ENCODE measurements at places on chromosomes 5 and 9.
A peak's percentile ranks its signal among the peaks of the same experiment; 100 is the strongest.

- no peak for DNase-seq
Measured at GRCh38 chr5:138789771-138790242, 36.6 kb downstream of the CTNNA1 start.

- DNase-seq, result no peak
Measured at GRCh38 chr5:43371821-43372220, 40.4 kb downstream of the CCL28 start.

DNA sequence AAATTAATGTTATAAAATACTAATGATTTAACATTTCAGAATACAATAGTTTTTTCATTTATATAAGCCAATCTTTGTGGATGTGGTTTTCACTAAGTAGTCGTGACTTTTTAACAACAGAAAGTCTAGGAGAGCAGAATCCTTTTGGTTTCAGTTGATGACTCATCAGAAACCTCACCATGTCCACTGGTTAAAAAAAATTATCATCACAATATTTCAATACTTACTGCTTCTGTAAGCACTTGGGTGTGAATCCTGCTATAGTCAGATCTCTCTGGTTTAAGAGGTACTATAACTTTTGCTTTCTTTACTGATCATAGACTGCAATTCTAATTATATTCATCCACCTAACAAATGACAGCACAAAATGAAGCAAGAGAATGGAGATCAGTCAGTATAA, 77.2 kb downstream of the MRPS30 start:
- no peak for DNase-seq

DNA sequence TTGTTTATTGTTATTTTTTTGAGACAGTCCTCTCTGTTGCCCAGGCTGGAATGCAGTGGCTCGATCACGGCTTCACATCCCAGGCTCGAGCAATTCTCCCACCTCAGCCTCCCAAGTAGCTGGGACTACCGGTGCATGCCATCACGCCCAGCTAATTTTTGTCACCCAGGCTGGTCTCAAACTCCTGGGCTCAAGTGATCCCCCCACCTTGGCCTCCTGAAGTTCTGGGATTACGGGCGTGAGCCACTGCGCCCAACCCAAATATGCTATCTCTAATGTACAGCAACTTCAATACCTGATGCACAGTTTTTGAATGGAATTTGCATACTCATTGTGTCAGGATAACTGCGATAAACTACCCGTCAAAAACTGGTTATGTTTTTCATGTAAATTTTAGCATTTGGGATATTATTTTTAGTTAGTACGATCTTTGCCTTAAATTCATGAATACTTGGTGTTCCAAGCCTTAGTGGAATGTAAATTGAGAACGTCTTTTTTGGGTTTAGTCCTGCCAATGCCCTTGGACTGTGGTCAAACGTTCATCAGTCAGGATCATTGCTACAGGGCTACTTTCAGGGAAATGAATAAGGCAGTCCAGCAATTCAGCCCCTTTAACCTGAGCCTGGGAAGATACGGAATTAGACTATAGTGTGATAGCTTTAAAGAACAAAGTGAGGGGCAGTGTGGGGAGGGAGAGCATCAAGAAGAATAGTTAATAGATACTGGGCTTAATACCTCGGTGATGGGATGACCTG, 4.4 kb downstream of the UGCG start:
- no peak for DNase-seq

GRCh38 chr9:116899337-116900006, 212.4 kb downstream of the TRIM32 start:
- no peak for DNase-seq

DNA sequence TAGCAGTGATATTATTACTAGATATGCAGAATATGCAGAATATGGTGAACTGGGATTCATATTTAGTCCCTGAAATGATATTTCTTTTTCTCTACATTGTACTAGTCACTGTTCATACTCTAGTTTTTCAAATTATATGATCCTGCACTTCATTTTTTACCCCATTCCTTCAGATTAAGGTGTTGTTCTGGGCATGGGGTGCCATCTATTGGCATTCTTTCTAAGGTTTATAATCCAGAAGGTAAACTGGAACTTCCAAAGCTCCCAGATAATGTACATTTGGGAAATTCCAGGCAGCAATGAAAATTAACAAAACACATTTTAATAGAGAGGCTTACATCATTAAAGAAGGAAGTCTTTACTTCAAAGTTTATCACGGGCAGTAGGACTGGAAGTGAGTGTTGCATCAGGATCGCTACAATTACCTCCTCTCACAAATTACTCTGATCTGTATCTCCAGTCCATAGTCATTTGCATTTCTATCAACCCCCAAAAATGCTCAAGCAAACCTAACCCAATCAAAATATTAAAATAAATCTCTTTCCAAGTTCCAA, 12.5 kb downstream of the RFX3 start:
- no peak for DNase-seq

DNA sequence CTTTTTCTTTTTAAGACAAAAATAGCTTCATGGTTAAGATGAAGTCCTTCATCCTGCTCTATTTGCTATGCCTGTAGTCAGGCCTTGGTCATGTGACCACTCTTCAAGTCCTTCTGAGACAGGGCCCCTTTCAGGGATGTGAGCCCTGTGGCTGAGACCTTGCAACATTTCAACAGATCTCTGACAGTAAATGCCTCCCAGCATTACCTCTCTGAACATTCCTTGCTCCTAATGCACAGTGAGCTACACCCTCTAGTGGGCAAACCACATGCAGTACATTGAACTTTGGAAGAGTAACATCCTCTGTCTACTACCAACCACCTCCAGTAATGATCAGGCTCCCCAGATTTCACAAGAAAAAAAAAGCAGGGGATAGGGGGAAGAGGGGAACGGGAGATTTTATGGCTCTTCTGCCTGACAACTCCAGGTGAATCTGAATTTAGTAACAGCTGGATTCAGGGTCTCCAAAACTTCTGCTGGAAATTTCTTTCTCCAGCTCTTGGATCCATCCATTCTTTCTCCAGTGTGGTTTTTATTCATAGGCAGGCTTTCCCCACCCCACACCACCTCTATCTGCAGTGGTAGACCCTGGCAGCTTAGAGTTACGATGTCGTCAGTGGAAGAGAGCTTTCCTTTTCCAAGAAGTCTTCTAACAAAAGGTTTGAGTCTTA, 8.9 kb upstream of the FBXO38 start:
- peak; percentile 48 for DNase-seq

GRCh38 chr9:70571258-70571657, 156.8 kb upstream of the KLF9 start:
- DNase-seq, result no peak

DNA sequence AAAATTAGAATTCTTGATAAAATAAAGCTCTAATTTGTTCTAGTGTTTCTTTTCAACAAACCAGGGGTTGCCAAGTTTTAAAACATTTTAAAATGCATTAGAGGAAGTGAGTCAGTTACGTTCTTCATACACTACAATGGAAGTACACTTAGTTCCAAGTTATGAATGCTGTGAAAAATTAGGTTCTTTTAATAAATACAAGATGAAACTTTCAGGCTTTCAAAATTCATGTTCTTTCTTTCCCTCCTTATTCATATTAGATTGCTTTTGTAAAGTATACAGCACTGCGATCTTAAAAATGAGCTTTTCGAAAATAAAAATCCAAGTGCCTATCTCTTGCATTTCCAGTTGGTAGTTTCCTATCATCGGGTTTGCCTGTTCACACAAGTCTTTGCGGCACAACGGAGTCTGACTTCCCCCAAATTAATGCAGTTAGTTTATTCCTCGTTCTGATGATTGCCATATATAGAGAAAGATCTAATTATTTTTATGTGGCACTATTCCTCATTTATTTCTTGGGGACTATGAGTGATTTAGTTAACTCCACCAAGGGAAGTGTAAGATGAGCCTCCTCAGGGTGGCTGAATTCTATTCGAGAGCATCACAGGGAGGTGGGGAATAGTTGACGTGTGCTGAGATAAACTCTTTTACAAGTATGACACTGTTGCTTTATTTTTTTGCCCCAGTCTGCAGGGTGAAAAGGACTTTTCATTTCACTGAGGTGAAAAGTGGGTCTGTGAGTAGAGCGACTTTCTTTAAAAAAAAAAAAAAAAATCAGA, 238.2 kb downstream of the CD180 start:
- DNase-seq, result no peak

GRCh38 chr9:109591691-109592090, 93.6 kb upstream of the PTPN3 start:
- DNase-seq, result no peak

DNA sequence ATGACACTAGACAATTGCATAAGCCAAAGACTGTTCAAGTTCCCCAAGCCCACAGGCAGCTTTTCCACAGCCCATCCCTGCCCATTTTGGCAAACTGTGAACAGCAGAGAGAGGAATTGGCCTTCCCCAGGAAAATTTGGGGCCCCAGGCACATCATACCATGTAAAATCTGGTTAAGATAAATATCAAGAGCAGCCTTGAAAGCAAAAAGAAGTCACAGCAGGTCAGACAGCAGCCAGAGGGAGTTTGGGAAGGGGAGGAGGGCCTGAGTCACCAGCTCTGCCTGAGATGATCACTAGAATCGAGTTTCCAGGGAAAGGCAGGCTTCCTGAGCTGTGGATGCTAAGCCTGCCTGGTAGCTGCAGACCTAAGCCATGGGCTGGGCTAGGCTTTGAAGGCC, 179.2 kb downstream of the RFK start:
- DNase-seq, result no peak

DNA sequence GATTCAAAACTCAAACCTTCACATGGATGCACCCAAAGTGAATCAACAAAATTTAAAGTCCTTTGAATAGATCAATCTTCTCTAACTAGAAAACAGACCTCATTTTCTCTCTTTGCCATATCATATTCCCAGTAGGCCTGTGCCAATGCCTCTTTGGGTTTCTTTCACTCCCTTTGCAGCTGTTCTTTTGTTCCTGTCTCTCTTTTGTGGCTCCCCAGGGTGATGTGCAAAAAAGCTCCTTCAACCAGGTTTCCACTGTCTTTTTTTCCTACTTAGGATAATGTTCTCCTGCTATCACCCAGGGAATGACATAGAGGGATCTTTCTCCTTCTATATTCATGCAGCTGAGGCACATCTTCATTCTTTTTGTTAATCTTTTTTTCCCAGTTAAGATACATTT, 54.6 kb downstream of the MARCHF3 start:
- DNase-seq, result no peak

DNA sequence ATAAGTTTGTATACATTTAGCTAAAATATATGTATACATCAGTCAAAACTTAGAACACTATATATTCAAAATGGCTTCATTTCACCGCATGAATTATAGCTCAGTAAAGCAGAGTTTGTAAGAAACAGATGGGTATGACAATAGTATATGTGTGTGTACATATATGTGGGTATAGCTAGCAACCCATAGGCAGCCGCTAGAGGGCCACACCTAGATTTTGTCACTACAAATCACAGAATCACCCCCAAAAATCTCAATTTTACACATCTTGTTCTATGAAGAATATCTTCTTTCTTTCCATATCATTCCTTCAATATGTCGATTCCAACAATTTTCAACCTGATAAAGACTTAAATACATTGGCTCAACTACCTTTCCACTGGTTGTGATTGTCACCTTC, 357.8 kb upstream of the CCNG1 start:
- DNase-seq, result no peak

DNA sequence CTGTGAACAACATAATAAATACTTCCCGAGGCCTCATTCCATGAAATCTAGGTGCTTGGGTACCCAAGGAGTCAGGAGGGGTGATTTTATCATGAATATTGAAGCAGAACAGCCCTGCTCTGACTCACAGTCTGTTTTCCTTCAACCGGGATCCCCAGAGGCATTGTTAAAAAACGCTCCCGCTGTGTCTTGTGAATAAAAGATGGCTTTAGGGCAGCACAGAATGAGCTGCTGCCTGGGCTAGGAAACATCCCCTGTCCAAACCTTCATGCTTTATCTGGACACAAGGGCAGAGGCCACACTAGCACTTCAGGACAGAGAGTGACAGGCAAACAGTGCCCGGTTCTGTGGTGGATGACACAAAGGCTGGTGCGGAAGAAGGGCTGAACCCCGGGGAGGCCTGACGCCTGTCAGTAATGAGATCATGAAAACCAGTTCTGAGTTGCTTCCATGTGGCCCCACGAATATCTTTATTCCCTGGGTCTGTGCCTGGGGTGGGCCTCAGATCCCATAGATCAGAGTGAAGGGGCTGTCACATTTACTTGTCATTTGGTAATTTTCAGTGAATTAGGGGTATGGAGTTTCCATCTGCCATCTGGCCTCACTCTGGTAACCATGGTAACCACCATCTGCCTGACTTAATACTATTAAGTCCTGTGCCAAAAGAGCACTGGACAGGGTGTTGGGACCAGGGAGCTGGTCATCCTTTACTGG, 2.6 kb downstream of the IGFBPL1 start:
- DNase-seq, result no peak

DNA sequence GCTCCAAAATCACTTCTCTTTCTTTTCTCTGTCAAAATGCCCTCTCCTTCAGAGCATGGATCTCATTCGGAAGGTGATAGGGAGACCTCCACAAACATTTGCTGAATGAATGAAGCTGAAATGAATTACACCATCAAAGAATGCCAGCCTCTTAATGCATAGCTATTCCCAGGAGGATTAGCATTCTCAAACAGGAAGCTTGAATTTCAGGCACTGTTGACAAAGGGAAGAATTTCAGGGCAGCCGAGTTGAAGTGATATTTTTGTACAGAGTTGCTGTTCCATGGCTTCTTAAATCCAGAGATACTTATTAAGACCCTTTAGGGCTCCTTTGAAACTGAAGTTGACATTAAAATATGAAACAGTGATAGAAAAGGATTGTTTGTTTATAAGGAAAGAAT, 18.8 kb downstream of the HBEGF start:
- no peak for DNase-seq

GRCh38 chr5:32814141-32814540, 103.0 kb downstream of the NPR3 start:
- DNase-seq, result no peak

- no peak for DNase-seq
Measured at GRCh38 chr9:85212209-85212608, 529.5 kb downstream of the AGTPBP1 start.

- no peak for DNase-seq
Measured at GRCh38 chr5:53712327-53712726, 151.9 kb downstream of the NDUFS4 start.

DNA sequence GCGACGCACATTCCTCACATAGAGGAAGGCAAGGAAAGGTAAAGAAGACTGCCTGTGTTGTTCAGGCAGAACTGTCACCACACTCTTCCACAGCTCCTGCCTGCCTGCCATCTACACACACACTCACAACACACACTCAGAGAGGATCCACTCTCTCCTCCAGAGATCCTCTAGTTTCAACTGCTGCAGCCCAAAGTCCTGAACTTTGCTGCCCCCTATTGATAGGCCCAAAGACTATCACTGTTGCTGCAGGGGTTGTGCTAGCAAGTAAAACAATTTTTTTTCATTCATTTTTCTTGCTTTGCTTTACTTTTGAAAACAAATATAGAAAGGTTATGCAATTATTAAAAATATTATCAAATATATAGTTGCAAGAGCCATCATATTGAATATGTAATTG, 5.9 kb upstream of the CFAP90 start:
- no peak for DNase-seq

DNA sequence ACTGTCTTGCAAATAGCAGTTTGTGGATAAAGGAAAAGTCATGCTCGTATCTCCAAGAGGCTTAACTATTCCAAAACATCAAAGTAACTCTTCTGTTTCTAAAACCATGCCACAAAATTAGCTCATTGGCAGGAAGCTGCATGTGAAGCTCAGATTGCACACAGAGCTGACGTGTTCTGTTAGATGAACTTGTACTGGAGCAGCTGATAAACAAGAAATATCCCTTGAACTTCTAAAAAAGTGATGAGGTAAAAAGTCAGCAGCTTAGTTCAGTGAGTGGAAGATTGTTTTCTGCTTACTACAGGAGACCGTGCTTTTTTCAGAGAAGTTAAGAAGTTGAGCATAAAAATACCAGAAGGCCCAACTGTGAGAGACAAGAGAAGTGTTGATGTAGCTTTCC, 113.2 kb downstream of the SLC12A2 start:
- DNase-seq, result no peak

- DNase-seq, result no peak
Measured at GRCh38 chr5:60092671-60093422, 199.3 kb upstream of the PDE4D start.

All from SIG-M5 (cell line).